Occipital lobe (tissue), 3 donors: ENCODE measurements at places on chromosomes 7 and 10.

DNA sequence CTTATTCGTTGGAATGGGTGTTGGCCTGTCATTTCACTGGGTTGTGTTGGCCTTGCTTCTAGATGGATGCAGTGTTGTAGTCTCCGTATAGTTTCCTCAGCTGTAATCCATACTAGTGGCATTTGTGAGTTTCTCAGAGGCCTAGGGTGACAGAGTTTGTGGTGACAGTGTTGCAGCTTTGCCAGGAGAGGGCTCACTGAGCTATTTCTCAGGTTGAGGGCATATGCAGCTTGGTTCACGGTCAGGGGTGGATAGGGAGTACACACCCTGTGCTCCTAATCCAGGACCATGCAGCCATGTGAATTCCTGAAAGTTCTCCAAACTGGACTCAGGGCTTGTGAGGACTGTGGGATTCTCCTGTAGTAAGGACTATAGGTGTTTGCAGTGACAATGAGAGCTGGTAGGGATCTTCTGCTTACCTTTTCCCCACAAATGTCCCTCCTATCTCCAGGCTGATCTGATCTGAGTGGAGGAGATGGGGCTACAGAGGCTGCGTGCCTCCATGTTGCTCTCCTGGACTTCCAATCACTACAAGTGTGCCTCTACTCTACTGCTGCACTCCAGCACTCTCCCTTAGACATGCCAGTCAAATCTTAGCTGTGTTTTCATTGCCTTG lies 229.0 kb downstream of the STK31 start:
- no peak for DNase-seq

- DNase-seq, result no peak
These were observed 48.4 kb upstream of the SEMA3C start for GRCh38 chr7:80967071-80967916.

DNA sequence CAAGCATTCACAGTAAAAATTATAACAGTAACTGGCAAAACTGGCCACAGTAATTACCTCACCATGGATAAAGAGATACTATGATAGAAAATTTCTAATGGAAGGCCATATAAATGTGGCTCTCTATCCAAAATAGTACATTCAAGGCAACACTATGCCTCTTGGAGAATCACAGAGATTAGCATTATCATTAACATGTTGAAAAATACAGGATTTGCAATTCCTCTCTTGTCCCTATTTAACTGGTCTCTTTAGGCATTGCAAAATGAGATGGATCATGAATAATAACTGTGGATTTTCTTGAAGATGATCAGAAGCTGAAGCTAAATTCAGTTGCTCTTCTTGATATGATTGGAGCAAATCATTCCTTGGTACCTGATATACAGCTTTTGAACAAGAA lies 100.8 kb upstream of the HGF start:
- no peak for DNase-seq

GRCh38 chr10:36023939-36024338 lies 381.8 kb upstream of the FZD8 start:
- DNase-seq, result no peak

- no peak for DNase-seq
These were observed 58.1 kb downstream of the SHH start for GRCh38 chr7:155754165-155754564.

DNA sequence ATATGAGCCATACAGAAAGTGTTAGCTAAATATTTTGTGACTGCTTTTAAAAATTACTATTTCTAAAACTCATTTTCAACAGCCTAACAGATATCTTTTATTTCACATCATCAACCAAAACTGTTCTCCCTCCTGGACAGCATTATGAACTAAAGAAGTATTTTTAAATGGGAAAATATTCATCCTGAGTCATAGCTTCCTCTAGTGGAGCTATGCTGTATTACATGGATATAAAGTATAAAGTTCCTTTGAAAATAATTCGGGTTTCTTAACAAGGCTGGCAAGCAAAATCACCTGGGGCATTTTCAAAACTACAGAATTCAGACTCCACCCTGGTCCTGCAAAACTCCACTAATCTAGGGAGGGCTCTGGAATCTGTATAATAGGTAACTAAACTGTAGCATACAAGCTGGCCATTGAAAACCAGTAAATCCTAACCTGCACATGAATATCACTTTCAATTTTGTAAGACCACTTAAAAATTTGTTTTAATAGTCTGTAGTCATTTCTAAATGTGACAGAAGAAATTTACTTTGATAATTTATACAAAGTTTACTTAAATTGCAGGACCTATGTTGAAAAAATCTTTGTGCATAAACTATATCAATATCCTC lies 53.5 kb downstream of the SCIN start:
- no peak for DNase-seq

DNA sequence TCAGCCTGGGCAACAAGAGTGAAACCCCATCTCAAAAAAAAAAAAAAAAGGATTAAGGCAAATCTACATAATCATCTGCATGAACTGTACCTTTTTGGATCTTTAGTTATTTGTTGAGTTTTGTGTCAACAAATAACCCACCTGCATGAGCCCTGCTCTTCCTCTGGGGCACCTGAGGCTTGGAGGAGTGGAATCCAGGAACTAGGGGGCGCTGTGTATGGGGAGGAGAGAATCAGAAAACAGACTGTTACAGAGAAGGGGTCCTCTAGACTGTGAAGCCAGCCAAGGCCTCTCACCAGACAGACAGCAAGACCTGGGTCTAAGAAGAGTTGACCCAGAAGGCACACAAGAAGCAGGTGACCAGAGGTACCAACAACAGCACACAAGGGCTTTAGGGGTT lies 682.8 kb upstream of the NRP1 start:
- DNase-seq, result no peak

DNA sequence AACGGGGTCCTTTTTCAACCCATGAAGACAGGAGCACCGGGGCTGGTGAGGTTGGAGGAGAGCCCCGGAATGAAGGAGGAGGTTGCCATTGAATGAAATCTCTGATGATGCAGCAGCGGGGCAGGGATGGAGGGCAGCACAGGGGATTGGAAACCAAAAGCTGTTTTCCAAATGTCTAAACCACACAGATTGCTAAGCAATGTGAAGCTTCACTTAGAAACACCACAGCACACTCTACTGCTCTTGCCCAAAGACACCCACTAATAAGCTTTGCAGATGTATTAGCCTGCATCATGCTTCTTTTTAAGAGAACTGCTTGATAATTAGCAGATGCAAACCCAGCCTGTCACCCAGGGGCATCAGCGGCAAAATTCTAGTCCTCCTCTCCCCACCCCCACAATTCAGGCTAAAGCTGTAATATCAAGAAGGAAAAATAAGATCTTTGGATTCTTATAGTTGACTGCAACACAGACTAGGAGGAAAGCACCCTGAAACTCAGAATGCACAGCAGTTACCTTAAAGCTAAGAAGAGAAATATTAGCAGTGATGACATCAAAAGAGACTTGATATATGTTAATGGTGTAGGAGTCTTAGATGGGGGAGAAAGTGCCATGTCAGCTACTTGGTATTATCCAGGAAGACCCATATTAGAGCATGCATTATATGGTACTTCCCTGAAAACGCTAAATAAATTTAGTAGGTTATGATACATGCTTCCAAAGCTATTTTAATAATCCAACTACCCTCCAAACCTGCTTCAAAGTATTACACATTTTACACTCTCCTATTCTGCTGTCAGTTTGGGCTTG lies 666.7 kb downstream of the KCNMA1 start:
- no peak for DNase-seq

DNA sequence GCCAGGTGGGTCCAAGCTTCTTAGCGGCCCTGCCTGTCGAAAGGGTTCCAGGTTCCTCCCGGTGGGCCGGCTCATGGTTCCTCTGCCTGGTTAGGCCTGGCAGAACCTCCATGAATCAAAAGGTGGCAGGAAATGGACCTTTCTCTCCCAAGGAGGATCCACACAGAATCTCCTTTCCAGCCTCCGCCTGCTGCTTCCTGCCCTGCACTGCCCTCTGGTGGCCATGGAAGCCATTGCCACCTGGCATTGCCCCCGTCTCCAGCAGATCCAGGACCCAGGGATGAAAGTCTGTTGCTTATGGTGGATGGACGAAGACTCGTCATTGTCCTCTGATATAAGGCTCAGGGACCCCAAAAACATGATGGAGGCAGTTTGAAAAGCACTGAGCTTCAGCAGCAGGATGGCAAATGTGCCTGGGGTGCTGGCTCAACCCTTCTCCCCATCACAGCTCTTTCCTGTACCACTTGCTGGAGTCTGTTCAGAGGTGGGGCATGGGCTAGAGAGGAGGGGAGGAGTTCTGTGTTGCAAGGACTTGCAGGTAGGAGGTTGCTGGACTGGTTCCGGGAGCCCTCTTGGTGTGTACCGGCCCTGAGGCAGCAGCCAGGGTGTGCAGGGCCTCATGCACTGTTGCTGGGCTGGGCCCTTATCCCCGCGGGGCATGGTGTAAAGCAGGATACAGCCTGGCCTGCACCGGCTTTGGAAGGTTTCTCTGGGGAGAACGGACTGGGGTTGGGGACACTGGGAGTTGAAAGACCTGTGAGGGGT lies 11.3 kb upstream of the INMT start:
- peak; percentile 67 for DNase-seq

- DNase-seq, result no peak
These were observed 290.3 kb upstream of the VWC2 start for GRCh38 chr7:49483142-49483541.

GRCh38 chr7:27697861-27698430 lies 35.3 kb upstream of the HIBADH start:
- DNase-seq, result no peak

DNA sequence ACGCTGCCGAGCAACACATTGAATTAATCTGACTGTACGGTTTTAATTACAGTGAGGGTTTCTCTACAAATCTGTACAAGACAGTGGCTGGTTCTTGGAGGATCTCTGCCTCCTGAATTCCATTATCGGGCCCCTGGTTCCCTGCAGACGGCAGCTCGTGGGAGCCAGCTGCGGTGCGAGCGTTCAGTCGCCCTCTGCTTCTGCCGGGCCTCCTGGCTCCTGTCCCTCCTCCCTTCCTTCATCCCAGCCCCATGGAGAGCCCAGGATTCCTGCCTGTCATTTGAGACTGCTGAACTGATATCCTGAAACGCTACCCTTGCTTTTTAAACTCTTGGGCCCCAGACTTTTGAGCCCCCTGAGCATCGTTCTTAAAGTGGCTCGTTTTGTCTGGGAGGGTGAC lies 6.6 kb upstream of the DLX6 start:
- no peak for DNase-seq

DNA sequence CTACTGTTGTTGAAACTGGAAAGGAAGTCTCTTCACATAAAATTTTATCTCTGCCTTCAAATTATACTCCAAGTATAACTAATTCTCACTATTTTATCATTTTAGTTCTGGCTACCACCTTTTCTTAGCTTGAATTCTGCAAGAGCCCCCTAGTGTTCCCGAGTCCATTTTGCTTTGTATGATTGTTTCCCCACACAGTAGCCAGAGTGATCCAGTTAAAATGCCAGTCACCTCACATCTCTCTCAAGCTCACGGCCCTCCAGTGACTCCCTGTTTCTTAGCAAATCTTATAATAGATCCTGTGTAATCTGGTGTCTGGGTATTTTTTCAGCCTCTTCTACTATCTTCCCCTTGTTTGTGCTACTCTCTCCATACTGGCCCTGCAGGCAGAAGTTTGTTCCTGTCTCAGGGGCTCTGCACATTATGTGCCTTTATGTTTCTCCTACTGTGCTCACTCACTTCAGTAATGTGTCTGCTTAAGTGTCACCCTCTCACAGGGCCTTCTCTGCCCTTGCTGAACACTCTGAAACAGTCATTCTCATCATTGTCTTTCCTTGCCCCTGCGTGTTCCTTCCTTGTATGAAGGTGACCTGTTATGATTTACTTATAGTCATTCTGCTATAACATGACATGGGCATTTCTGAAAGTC lies 8.9 kb downstream of the WAC start:
- DNase-seq, result no peak

GRCh38 chr7:151338809-151339208 lies 2.8 kb upstream of the NUB1 start:
- no peak for DNase-seq

GRCh38 chr10:131144196-131144595 lies 167.3 kb downstream of the TCERG1L start:
- no peak for DNase-seq

- no peak for DNase-seq
These were observed 59.1 kb downstream of the LOXL4 start for GRCh38 chr10:98208925-98209324.

GRCh38 chr10:6201516-6201975 lies 1.2 kb upstream of the PFKFB3 start:
- DNase-seq, result peak; percentile 64

- peak; percentile 12 for DNase-seq
These were observed 1.2 kb upstream of the SMNDC1 start for GRCh38 chr10:110305767-110306451.

DNA sequence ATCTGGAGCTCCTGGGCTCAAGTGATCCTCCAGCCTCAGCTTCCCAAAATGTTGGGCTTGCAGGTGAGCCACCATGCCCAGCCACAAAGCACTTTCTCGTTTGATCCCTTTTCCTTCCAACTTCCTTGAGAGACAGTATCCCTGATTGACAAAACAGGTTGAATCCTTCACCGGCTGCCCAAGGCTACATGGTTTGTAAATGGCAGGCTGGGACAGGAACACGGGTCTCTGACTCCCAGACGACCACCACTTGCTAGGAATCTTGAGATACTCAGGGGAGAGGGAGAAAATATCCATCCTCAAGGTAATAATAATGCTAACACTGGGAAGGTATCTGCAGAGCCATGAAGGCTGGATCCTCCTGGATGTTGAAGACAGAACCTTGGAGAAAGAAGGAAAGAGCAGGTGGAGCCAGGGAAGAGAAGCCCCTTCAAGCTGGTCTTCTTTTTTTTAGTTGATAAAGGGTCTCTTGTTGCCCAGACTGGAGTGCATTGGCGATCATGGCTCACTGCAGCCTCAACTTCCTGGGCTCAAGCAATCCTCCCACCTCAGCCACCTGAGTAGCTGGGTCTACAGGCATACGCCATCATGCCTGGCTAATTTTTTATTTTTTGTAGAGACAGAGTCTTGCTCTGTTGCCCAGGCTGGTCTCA lies 19.8 kb downstream of the MMRN2 start:
- DNase-seq, result no peak

- no peak for DNase-seq
These were observed 799.0 kb downstream of the NRG3 start for GRCh38 chr10:82674036-82674435.

GRCh38 chr7:29046978-29047377 lies 88.8 kb upstream of the TRIL start:
- no peak for DNase-seq

- no peak for DNase-seq
These were observed 98.5 kb upstream of the ANK3 start for GRCh38 chr10:60488111-60488669.

- no peak for DNase-seq
These were observed 30.2 kb upstream of the GIMAP8 start for GRCh38 chr7:150420242-150420641.

- DNase-seq, result no peak
These were observed 14.5 kb downstream of the HIPK2 start for GRCh38 chr7:139763330-139763729.

GRCh38 chr7:131843898-131844331 lies 287.5 kb upstream of the PODXL start:
- DNase-seq, result no peak

GRCh38 chr10:4822208-4822607 lies 3.8 kb upstream of the AKR1E2 start:
- no peak for DNase-seq

GRCh38 chr10:90930971-90931871 lies 10.3 kb upstream of the ANKRD1 start:
- no peak for DNase-seq

- DNase-seq, result no peak
These were observed 192.1 kb downstream of the EBF3 start for GRCh38 chr10:129771991-129772431.
